Mesothelial cell of epicardium (in vitro differentiated cells): ENCODE measurements at places on chromosomes 1 and 21.

DNA sequence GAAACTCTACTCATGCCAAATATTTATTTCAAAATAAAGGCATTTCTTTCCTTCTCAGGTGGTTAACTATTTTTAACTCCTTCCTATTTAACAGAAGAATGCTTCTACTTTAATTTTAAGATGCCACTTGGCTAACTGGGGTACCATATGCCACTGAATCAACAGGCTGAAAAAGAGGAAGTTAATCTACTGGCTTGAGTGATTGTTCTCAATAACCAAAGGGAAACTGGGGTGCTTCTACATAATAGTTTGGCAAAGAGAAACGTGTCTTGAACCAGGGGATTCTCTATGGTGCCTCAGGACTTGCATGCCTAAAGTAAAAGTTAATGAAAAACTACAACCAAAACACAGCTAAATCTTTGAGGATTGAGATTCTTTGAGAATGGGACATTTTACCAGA lies 142.6 kb downstream of the DENND1B start:
- peak overlapping the region; percentile 30 for H3K27ac ChIP-seq
- H3K27me3 ChIP-seq: no peaks in the 10 kb centered on the region
- H3K4me1 ChIP-seq: peaks cover 14% of the 10 kb centered on the region
- no peak for DNase-seq
- peaks cover 20% of the 10 kb centered on the region for H3K36me3 ChIP-seq

GRCh38 chr1:108117945-108118902 lies 81.9 kb downstream of the SLC25A24 start:
- H3K36me3 ChIP-seq: no peaks in the 10 kb centered on the region
- H3K4me3 ChIP-seq: no peak overlapping the region
- DNase-seq: no peak
- H3K27me3 ChIP-seq: peaks cover 48% of the 10 kb centered on the region
- no peak overlapping the region for H3K27ac ChIP-seq

GRCh38 chr1:85992791-85993190 lies 163.8 kb downstream of the COL24A1 start:
- H3K27ac ChIP-seq: no peak overlapping the region
- H3K36me3 ChIP-seq: no peaks in the 10 kb centered on the region
- H3K4me1 ChIP-seq: peaks cover 2% of the 10 kb centered on the region
- no peak for DNase-seq
- no peaks in the 10 kb centered on the region for H3K27me3 ChIP-seq
- no peak overlapping the region for H3K4me3 ChIP-seq

DNA sequence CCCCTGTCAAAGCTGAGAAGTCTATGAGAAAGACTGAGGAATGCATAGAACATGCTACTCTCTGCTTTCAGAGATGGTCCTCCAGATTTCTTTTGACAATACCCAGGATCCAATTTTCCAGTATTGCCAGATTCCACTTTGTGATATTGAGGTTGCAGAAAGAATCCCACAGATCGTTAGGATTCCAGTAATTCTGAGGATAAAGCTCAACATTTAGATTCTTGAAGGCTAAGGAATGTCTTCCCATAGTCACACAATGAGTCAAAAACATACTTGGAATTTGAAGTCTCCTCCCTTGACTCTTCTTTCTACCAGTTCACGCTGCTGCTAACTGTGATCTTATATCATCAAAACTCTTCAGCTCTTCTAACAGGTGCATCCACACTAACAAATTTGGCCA lies 57.1 kb downstream of the TNFSF18 start:
- no peak for DNase-seq
- H3K27me3 ChIP-seq: no peaks in the 10 kb centered on the region
- peaks cover 10% of the 10 kb centered on the region for H3K36me3 ChIP-seq
- H3K4me1 ChIP-seq: peaks cover 5% of the 10 kb centered on the region
- no peak overlapping the region for H3K27ac ChIP-seq

DNA sequence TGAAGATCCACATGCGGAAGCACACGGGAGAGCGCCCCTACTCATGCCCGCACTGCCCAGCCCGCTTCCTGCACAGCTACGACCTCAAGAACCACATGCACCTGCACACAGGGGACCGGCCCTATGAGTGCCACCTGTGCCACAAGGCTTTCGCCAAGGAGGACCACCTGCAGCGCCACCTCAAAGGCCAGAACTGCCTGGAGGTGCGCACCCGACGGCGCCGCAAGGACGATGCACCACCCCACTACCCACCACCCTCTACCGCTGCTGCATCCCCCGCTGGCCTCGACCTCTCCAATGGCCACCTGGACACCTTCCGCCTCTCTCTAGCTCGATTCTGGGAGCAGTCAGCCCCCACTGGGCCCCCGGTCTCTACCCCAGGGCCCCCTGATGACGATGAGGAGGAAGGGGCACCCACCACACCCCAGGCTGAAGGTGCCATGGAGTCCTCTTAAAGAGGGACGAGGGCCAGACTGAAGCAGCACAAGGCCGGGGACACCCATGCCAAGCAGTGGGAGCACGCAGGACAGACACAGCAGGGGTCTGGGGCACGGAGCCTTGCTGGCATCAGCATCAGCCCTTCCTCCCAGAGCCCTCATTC lies 13.7 kb downstream of the ZBTB7B start:
- no peaks in the 10 kb centered on the region for H3K27me3 ChIP-seq
- no peak overlapping the region for H3K27ac ChIP-seq
- peak overlapping the region; percentile 42 for H3K4me3 ChIP-seq

DNA sequence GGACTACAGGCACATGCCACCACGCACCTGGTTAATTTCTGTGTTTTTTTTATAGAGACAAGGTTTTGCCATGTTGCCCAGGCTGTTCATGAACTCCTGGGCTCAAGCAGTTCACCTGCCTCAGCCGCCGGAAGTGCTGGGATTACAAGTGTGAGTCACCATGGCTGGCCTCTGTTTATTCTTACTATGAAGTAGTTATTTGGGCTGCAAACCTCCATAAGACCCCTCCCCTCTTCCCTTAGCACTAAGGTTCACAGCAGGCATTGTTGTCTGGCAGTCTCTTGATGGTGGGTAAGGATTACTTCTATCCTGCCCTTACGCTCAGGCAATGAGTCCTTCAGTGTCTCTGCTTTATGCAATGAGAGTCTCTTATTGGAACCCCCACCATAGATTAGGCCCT lies 51.8 kb downstream of the ANGPTL1 start:
- no peak for DNase-seq
- H3K27me3 ChIP-seq: no peaks in the 10 kb centered on the region
- H3K27ac ChIP-seq: no peak overlapping the region
- no peak overlapping the region for H3K4me3 ChIP-seq
- H3K36me3 ChIP-seq: peaks cover 30% of the 10 kb centered on the region
- H3K4me1 ChIP-seq: peaks cover 9% of the 10 kb centered on the region

DNA sequence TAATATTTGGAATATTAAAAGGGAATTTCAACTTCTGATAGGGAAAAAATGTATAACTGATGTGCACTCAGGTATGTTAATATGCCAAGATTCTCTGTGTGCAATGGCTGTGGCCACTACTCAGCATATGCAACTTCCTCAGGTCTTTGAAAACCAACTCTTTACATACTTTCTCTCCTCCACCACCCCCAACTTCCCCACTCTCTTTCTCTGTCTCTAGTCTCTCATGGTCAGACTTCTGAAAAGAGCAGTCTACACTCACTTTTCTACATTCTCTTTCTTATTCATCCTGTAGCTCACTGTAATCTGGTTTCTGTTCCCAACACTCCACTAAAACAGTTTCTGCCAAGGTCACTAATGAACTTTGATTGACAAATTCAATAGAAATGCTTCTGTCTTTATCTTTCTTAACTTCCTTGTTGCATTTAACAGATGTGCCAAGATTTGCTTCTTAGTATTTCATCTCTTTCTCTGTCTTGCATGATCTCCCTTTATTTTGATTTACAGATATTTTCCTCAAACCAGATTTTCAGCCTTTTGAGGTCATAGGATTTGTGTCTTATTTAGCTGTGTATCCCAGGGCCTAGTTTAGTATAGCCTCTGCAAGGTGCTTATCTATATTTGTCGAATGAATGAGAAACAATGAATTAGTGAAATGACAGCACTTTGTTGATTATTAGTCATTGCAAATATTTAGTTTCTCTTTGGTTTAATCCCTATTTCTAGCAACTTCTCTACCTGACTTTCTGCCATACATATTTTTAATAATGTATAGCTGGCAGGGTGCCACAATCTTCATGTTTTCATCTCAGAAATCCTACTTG lies 168.9 kb downstream of the LMO4 start:
- no peak for DNase-seq
- H3K4me3 ChIP-seq: no peak overlapping the region
- H3K36me3 ChIP-seq: no peaks in the 10 kb centered on the region

- H3K4me3 ChIP-seq: no peak overlapping the region
- no peaks in the 10 kb centered on the region for H3K36me3 ChIP-seq
- no peak overlapping the region for H3K27ac ChIP-seq
- no peaks in the 10 kb centered on the region for H3K4me1 ChIP-seq
Measured at GRCh38 chr1:209929751-209930150, 8.3 kb upstream of the SYT14 start.

DNA sequence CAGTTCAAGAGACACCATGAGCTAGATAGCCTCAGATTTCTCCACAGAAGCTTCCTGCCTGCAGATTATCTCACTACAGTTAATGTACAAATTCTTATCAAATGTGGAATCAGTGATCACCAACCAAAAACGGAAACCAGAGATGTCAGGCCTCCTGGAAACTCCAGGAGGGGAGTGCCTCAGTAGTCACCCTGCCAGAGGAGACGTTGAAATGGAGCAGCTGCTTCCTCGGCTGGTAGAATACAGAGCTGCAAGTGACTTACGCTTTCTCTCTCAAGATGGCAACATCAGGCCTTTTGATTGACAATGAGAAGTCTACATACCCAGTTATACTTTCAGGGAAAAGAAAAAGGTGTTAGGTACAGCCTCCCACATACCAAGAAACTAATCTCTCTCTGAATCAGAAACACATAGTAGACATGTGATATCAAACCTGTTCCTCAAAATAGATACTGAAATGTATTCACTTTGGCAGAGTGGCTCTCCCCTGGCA lies 52.2 kb downstream of the ACP6 start:
- no peak overlapping the region for H3K27ac ChIP-seq
- H3K36me3 ChIP-seq: peaks cover 53% of the 10 kb centered on the region
- H3K27me3 ChIP-seq: no peaks in the 10 kb centered on the region
- H3K4me1 ChIP-seq: no peaks in the 10 kb centered on the region

GRCh38 chr1:227808566-227808965 lies 6.9 kb upstream of the PRSS38 start:
- H3K36me3 ChIP-seq: no peaks in the 10 kb centered on the region
- H3K27me3 ChIP-seq: peaks cover 7% of the 10 kb centered on the region
- H3K4me3 ChIP-seq: no peak overlapping the region
- DNase-seq: no peak
- no peaks in the 10 kb centered on the region for H3K4me1 ChIP-seq
- no peak overlapping the region for H3K27ac ChIP-seq

GRCh38 chr1:53074313-53075154 lies 12.5 kb downstream of the PODN start:
- no peaks in the 10 kb centered on the region for H3K4me1 ChIP-seq
- peaks cover 3% of the 10 kb centered on the region for H3K27me3 ChIP-seq
- no peak overlapping the region for H3K4me3 ChIP-seq
- no peak overlapping the region for H3K27ac ChIP-seq
- no peaks in the 10 kb centered on the region for H3K36me3 ChIP-seq

GRCh38 chr1:229430761-229431283 lies 3.1 kb downstream of the ACTA1 start:
- H3K4me3 ChIP-seq: no peak overlapping the region
- peaks cover 2% of the 10 kb centered on the region for H3K36me3 ChIP-seq
- H3K27me3 ChIP-seq: peaks cover 90% of the 10 kb centered on the region
- H3K4me1 ChIP-seq: peaks cover 10% of the 10 kb centered on the region
- H3K27ac ChIP-seq: no peak overlapping the region

DNA sequence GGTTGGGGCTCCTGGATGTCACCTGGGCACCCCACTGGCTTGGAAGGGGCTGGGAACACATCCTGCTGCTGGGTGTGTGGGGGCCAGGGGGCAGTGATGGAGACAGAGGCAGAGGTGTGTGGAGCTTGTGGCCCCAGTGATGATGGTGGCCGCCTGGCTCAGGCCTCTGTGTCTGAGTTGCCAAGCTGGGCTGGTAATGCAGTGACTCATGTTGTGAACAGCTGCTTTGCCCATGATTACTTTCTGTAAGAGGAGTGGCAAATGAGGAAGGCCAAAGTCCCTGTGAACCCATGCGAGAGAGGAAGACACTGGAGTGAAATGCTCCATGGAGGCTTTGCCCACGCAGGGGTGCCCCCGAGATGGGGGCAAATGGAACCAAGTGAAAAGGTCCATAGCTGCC lies 86.8 kb downstream of the KCNJ6 start:
- H3K4me3 ChIP-seq: no peak overlapping the region
- H3K27me3 ChIP-seq: peaks cover 33% of the 10 kb centered on the region
- H3K36me3 ChIP-seq: no peaks in the 10 kb centered on the region
- DNase-seq: no peak
- no peak overlapping the region for H3K27ac ChIP-seq

DNA sequence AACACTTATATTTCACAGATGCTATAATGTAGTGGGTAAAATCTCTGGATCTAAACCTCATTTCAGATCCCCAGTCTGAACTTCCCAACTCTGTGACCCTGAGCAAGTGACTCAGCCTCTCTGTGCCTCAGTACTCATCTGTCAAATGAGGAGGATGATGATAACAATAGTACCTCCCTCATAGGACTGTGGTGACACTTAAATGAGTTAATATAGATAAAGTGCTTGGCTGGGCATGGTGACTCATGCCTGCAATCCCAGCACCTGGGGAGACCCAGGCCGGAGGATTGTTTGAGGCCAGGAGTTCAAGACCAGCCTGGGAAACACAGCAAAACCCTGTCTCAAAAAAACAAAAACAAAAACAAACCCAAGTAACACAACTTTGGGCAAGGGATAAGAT lies 4.7 kb upstream of the ECE1 start:
- H3K27ac ChIP-seq: no peak overlapping the region
- H3K36me3 ChIP-seq: no peaks in the 10 kb centered on the region
- DNase-seq: no peak
- H3K27me3 ChIP-seq: no peaks in the 10 kb centered on the region
- H3K4me1 ChIP-seq: peaks cover 12% of the 10 kb centered on the region

- no peak overlapping the region for H3K27ac ChIP-seq
- DNase-seq: peak; percentile 17
- H3K4me1 ChIP-seq: no peaks in the 10 kb centered on the region
- H3K36me3 ChIP-seq: no peaks in the 10 kb centered on the region
Measured at GRCh38 chr1:153231785-153232184, 14.4 kb downstream of the PRR9 start.

DNA sequence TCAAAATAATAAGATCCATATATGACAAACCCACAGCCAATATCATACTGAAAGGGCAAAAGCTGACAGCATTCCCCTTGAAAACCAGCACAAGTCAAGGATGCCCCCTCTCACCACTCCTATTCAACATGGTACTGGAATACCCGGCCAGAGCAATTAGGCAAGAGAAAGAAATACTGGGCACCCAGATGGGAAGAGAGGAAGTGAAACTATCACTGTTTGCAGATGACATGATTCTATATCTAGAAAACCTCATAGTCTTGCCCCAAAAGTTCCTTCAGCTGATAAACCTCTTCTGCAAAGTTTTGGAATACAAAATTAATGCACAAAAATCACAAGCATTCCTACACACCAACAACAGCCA lies 442.7 kb downstream of the PTBP2 start:
- H3K36me3 ChIP-seq: no peaks in the 10 kb centered on the region
- DNase-seq: no peak
- no peak overlapping the region for H3K27ac ChIP-seq
- peaks cover 9% of the 10 kb centered on the region for H3K4me1 ChIP-seq
- peaks cover 5% of the 10 kb centered on the region for H3K27me3 ChIP-seq
- H3K4me3 ChIP-seq: no peak overlapping the region
